ENCODE measurements at places on chromosomes 12 and 14.

- no peak for DNase-seq
Observed at GRCh38 chr12:94811611-94812010, 161.3 kb upstream of the TMCC3 start.

GRCh38 chr12:32419520-32419960 lies 20.2 kb downstream of the FGD4 start:
- no peak for DNase-seq

DNA sequence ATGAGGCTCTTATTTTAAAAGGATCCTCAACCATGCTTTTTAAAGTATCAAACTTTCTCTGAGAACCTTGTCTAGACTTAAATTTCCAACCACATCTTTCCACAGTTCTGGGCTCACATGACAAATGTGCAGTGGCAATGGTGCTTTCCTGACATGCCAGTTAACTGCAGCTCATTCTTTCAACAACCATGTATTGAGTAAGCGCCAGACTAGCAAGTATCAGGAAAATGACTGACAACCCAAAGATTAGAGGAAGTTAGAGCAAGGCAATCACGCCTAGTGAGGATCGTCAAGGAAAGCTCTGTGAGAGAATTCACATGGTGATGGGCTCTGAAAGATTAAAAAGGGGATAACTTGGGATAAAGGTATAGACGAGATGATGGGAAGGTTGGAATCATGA lies 35.8 kb downstream of the FLVCR2 start:
- DNase-seq = no peak

DNA sequence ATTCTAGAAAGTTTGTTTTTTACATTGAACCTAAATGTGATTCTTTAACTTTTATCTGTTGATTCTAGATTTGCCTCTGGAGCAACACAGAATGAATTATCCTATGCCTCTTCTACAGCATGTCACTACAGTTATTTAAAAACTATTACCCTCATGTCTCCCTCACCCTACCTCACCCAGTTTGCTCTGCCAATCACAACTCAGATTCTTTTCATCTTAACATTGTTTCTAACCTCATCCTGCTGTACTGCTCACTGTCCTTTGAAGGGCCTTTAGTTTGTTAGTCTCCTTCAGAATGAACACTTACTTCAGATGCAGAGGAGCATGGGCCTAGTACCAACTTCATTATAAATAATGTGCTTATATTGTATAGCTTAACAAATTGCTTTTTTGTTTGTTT lies 21.5 kb downstream of the YLPM1 start:
- DNase-seq = no peak

DNA sequence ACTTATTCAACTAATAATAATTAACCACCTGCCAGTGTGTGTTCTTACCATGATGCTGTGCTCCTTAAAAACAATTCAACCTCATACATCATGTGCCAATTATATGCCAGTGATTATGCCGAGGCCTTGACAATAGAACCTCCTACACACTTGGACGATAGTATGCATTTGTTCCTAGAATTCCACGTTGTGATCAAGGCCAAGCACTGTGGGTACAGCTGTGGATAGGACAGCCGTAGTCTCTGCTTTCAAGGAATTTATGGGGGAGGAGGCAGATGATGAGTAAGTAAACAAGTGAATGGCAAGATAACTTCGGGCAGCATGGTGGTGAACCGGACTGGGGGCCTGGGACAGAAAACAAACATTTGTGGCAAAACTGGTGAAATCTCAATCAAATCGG lies 18.0 kb upstream of the MYO1H start:
- DNase-seq = no peak

DNA sequence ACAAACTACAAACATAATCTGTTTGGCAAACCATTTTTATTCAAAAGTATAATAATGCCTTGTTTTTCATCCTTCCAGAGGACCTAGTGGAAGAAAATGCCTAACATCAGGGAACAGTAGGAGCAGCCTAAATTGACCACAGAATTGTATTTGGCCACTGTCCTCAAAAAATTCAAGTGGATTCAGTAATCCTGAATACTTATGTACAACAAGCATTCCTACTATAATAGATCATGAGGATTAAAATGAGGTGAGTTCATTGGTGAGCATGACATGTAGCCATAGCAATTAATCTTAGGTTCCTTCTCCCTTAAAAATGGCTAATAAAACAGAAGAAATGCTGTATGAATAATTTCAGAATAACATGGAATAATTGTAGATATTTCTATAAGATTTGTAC lies 209.3 kb downstream of the DAD1 start:
- no peak for DNase-seq

DNA sequence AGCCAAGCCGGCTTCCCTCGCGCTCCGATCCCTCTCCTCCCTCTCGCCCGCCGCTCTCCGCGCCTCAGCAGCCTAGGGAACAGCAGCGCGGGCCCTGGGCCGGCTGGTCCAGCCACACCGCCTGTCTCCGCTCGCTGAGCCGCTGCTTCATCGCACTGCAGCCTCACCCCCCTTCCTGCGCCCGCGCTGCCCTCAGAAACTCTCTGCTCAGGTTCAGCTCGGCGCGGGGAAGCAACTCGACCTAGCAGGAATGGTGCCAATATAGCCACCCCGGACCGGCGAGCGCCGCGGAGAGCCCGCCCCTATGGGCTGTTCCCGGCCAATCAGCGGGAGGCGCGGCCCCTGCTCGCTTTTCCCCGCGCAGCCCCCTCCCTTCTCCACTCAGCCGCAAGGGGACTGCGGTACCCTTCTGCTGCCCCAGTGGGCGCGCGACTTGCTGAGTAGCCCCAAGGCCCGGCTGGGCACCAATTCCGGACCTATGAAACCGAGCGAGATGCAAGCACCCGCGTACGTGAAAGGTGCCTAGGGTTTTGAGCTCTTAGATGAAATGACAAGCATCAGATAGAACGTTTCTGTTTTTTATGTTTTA lies at the start of gene ADAMTS20:
TSS of gene ADAMTS20 (minus strand) at position 233 of the 589 bp plus-strand sequence. CDS start 282 bp downstream, outside the sequence.
- DNase-seq = no peak

GRCh38 chr14:26395726-26396125 lies 202.1 kb downstream of the NOVA1 start:
- no peak for DNase-seq

GRCh38 chr14:104366931-104367865 lies 212.4 kb upstream of the C14orf180 start:
- no peak for DNase-seq

GRCh38 chr12:31773223-31773750 lies 44.5 kb upstream of the AMN1 start:
- DNase-seq = no peak

- no peak for DNase-seq
Observed at GRCh38 chr14:75547552-75548250, 25.4 kb downstream of the BATF start.

- no peak for DNase-seq
Observed at GRCh38 chr14:98006008-98006407, 1208.8 kb downstream of the VRK1 start.

GRCh38 chr12:12818701-12819100 lies 5.6 kb downstream of the DDX47 start:
- no peak for DNase-seq

- no peak for DNase-seq
Observed at GRCh38 chr12:80178846-80179245, 79.5 kb downstream of the OTOGL start.

- DNase-seq = peak; percentile 43
Observed at GRCh38 chr14:75711796-75712211, 50.8 kb downstream of the TTLL5 start.

DNA sequence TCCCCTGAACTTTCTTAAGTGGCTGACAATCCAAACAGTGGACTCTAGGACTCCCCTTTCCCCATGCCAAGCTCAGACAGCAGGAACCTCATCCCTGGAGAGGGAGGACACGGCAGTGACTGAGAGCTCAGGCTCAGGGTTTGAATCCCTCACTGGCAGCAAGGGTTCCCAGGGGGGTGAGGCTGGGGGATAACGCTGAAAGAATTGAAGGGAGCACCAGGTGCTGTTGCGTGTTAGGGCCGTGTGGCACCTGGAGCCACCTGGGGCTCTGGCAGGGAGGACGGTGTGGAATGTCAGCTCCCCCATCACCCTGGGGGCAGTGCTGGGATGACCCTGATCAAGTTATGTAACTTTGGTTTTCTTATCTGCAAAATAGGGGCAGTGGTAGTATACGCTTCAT lies 40.1 kb downstream of the ANO2 start:
- no peak for DNase-seq

- no peak for DNase-seq
Observed at GRCh38 chr14:75835737-75836136, 146.1 kb downstream of the TGFB3 start.

DNA sequence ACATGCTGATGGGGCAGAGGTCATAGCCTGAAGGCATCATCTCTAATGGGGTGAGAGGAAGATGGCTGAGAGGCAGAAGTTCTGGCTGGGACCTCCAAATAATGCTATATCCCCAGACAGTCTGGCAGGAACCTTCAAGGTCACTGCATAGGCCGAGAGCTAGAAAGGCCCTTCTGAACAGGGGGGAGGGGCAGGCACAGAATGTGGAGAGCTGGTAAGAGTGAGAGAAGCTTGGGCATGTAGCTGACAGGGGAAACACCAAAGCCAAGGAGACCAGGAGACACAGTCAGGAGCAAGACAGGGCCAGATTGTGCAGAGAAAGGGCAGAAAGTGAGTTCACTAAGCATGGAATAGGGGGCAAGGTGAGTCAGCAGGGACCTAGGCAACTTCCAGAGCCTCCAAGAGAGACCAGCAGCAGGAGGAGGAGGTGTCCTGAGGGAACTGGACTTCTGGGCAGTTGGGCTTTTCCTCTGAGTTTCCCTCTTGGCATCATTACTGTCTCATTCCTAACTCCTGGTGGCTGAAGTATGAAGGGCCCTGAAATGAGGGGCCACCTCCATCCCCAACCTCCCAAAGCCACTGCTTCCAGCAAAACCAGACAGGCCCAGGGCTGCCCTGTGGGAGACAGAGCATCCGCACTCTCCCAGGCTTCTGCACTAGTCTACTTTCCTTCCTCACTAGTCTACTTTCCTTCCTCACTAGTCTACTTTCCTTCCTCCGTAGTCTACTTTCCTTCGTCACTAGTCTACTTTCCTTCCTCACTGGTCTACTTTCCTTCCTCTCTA lies 17.1 kb downstream of the ANO2 start:
- no peak for DNase-seq

DNA sequence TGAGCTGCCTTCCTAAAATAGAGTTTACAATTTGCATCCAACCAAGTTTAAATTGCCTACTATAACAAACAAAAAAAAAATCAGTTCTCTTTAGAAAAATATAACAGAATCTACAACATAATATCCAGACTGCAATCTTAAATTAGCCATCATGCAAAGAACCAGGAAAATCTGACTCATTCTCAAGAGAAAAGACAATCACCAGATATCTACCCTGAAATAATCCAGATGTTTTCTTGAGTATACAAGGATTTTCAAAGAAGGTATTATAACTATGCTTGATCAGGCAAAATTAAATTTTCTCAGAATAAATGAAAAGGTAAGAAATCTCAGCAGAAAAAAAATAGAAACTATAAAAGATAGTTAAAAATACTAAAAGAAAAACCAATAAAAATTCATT lies 115.6 kb downstream of the CCER1 start:
- DNase-seq = no peak

- no peak for DNase-seq
Observed at GRCh38 chr12:113039911-113040445, 16.6 kb upstream of the DTX1 start.

DNA sequence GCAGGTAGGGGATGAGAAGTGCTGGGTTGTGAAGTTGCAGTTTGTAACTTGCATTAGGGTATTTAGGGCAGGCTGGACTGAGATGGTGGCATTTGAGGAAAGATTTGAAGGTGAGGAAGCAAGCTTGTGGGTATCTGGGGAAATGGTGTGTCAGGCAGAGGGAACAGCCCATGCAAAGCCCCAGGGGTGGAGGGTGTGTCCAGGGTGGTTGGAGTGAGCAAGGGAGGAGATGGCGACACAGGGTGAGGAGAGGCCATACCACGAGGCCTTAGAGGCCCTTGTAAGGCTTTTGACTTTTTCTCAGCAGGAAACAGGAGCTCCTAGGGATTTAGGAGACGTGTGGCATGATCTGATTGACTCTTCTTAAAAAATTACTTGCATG lies 136.9 kb downstream of the NUAK1 start:
- no peak for DNase-seq

- DNase-seq = no peak
Observed at GRCh38 chr12:31618228-31619025, 27.5 kb upstream of the DENND5B start.

- DNase-seq = no peak
Observed at GRCh38 chr14:104386151-104386841, 193.3 kb upstream of the C14orf180 start.

GRCh38 chr12:72010356-72010755 lies 71.7 kb downstream of the TPH2 start:
- DNase-seq = no peak

GRCh38 chr14:102606296-102606695 lies 13.8 kb downstream of the RCOR1 start:
- no peak for DNase-seq

GRCh38 chr14:61557262-61557661 lies 138.1 kb upstream of the HIF1A start:
- no peak for DNase-seq

GRCh38 chr12:14260011-14260993 lies 105.2 kb upstream of the ATF7IP start:
- peak; percentile 54 for DNase-seq

- DNase-seq = no peak
Observed at GRCh38 chr12:52971679-52972329, 22.9 kb downstream of the KRT18 start.

DNA sequence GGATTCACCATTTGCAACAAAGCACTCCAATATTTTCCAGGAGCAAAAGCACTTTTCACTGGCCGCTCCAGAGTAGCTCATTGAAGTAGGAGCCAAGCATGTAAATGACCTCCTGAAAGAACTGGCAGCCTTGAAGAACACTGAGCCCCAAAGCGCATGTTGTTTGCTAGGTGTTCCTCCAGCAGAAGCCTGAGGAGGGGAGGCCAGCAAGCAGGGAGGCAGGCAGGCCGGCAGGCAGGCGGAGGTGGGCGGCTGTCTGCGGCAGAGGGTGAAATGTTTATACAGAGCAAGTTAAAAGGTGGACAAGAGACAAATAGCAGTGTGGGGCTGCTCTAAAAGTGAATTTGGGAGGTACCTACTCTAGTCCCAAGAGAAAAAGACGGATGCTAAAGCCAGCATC lies 439.4 kb downstream of the CCDC91 start:
- DNase-seq = no peak

- DNase-seq = no peak
Observed at GRCh38 chr14:82084813-82085212, 551.2 kb upstream of the SEL1L start.

GRCh38 chr14:101508948-101509729 lies 52.2 kb upstream of the DIO3 start:
- no peak for DNase-seq

GRCh38 chr12:91617818-91618217 lies 435.2 kb upstream of the DCN start:
- no peak for DNase-seq

GRCh38 chr14:39939023-39939422 lies 506.8 kb upstream of the FBXO33 start:
- DNase-seq = no peak

- no peak for DNase-seq
Observed at GRCh38 chr14:93997082-93997481, at the start of gene CCDC197. CCDC197 (plus strand) TSS chr14:93997301; CDS start chr14:93998132, 831 bp downstream.

DNA sequence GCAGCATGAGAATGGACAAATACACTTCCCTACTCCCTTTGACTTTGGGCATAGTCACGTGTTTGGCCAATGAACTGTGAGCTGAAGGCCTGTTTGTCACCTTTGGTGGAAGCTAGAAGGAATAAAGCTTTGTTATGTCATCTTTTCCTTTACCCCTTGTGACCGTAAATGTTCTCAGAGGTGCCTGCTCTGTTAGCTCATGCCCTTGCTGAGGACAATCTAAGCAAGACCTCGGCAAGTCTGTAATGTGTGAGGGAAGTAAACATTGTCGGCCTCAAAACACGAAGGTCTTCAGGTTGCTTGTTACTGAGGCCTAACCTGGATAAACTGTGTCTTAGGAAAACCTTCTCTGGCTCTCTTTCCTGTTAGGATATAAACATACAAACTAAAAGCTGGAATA lies 354.2 kb downstream of the TMEM132D start:
- no peak for DNase-seq

Data from frontal cortex (tissue), 4 donors.